ENCODE measurements at places on chromosomes 2 and 18.

GRCh38 chr2:204571041-204571440, 25.8 kb downstream of the PARD3B start:
- no peak for DNase-seq

GRCh38 chr2:66156171-66156570, 278.8 kb upstream of the MEIS1 start:
- no peak for DNase-seq

- no peak for DNase-seq
Observed at GRCh38 chr2:215594766-215595165, 158.9 kb upstream of the FN1 start.

DNA sequence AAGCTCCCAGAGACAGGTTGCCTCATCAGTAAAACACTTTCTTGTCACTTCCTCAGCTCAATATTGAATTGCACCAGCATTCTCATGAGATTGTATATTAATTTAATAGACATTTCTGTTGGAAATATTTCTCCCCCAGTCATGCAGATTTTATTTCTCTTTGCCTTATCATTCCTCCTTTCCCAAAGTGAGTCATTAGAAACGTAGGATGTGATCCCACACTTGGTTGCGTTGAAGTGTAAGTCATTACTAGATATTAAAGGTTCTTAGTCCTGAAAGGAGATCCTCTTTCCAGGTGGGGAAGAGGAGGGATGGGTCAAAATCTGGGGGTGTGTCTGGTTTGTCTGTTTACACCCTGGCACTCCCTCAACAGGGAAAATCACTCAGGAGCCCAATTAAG, 438.2 kb downstream of the SLC4A3 start:
- no peak for DNase-seq

DNA sequence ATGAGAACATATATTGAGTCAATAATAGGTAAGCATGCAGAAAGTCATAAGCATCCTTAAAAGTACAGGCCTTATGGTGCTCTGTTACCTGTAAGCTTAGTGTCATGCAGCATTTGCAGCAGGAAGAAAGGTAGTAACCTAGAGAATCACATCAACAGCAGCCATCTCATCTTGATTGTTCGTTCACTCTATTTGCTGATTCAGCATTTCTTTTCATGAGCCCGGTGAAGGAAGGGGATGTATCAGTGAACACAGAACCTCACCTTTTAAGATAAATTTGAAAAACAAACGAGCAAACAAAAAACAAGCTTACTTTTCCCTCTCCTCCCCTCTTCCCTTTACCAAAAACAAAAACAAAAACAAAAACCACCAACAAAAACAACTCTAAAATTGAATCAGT, 89.9 kb downstream of the MIB1 start:
- DNase-seq: no peak

DNA sequence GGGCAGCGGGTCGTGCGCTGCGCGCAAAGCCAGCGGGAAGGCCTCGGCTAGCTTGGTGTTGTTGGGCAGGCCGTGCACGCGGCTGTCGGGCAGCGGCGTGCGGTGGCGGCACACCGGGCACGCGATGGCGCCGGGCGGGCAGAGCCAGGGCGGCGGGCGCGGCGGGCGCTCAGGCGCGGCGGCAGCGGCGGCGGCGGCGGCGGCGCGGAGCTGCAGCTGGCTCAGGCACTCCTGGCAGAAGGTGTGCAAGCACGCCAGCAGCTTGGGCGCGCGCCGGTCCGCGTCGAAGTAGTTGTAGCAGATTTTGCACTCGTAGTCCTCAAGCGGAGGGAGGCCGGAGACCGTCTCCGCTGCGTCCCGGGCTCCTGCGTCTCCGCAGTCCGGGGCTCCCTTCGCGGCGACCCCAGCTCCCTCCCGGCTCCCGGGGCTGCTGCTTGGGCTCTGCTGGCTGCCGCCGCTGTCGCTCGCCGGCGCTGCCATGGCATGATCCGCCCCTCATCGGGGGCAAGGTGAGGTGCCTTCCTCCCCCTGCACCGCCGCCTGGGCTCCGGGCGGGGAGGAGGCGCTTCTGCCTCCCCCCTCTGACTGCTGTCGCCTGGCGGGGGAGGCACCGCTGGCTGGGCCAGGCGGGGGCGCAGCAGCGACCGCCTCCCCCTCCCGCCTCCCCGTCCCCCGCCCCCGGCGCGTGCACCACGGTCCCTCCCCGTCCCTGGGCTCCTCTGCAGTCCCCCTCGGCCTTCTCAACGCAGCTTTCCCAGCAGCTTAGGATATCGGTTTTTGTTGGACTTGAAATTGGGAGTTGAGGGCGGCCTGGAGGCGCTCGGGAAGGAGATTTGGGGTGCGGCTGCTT, 21.0 kb upstream of the PAX3 start:
- no peak for DNase-seq

GRCh38 chr2:120477831-120478481, 132.0 kb downstream of the INHBB start:
- DNase-seq: no peak

GRCh38 chr2:208937521-208937920, 486.3 kb upstream of the MAP2 start:
- no peak for DNase-seq

DNA sequence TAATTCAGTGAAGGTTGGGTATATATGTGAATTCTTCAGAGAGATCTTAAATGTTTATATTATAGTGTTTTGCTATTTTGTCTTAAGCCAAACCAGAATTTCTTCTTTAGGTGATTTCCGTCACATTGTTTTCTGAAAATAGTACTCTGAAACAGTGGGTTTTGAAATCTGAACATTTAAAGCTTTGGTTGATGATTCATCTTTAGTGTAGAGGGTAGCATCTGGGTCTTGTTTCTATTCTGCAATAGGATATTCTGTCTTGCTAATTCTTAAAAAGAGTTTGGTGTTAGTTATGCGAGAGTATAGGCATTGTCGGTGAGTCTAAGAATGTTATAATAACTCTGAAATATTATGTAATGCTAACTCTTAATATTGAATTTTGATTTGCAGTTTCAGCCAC, 69.6 kb upstream of the FAM237A start:
- no peak for DNase-seq

All from stimulated activated naive CD4-positive, alpha-beta T cell treated with Interleukin-2 at 50 U/mL for 16 hours (primary cell).